Gastroesophageal sphincter (tissue), 4 donors: ENCODE measurements at places on chromosomes 1 and 21. TPM values are rescaled to one million over a fixed set of nuclear protein-coding genes. Genes with fewer than 3 reads are reported as not detected.
A peak's percentile ranks its signal among the peaks of the same experiment; 100 is the strongest.

- no peaks in the 10 kb centered on the region for H3K36me3 ChIP-seq
- ATAC-seq: peak; percentile 72
- H3K27me3 ChIP-seq: no peaks in the 10 kb centered on the region
- H3K4me3 ChIP-seq: no peak overlapping the region
- no peak overlapping the region for H3K27ac ChIP-seq
- H3K4me1 ChIP-seq: peaks cover 15% of the 10 kb centered on the region
Measured at GRCh38 chr1:63892632-63893395, 119.0 kb downstream of the ROR1 start.

GRCh38 chr21:44871576-44872269 is 1.8 kb downstream of the PTTG1IP start:
- peak; percentile 9 for ATAC-seq
- peak overlapping the region; percentile 73 for H3K27ac ChIP-seq
- H3K27me3 ChIP-seq: no peaks in the 10 kb centered on the region
- H3K4me3 ChIP-seq: peak overlapping the region; percentile 100
- H3K36me3 ChIP-seq: no peaks in the 10 kb centered on the region

DNA sequence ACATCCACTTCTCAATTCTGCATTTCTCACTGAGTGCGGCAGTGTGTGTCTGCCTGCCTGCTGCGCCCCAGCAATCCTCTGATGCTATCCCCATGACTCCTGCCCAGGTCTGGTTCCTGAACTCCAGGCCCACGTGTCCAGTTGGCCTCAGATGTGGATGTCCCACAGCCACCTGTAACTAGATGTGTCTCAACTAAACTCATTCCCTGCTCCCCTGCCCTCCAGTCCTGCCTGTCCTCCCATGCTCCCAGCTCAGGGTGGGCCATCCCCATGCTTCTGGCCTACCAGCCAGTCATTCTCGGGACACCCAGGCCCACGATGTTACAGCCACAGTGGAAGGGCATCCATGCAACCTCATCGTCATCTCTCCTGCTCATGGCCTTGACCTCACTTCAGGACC is 76.8 kb downstream of the STUM start:
- no peak overlapping the region for H3K27ac ChIP-seq
- no peaks in the 10 kb centered on the region for H3K4me1 ChIP-seq
- H3K27me3 ChIP-seq: no peaks in the 10 kb centered on the region
- no peak for ATAC-seq
- H3K36me3 ChIP-seq: peaks cover 7% of the 10 kb centered on the region

GRCh38 chr1:92968138-92969032 is 7.1 kb upstream of the DIPK1A start:
- H3K4me1 ChIP-seq: no peaks in the 10 kb centered on the region
- H3K27ac ChIP-seq: no peak overlapping the region
- no peaks in the 10 kb centered on the region for H3K36me3 ChIP-seq
- no peaks in the 10 kb centered on the region for H3K27me3 ChIP-seq
- H3K4me3 ChIP-seq: no peak overlapping the region
- ATAC-seq: no peak

PTGFRN gene
- 64.8 TPM for total RNA-seq

PDC gene
- total RNA-seq: not detected

DNA sequence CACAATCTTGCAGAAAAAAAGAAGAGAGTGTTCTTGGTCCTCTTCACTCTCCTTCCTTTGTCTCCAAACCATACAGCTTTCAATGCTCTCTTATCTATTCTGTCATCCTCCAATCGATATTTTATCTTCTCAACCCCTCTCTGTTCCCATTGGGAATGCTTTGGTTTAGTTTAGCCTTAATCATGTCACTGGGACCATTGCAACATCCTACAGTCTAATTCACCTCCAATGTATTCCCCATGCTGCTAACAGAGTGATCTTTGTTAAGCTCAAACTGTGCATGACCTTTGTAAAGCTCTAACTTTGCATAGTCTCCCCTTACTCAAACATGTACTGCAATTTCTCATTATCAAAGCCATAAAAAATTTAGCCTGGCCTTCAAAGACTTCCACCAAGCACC is 2.9 kb downstream of the MPL start:
- no peak overlapping the region for H3K27ac ChIP-seq
- ATAC-seq: no peak
- no peaks in the 10 kb centered on the region for H3K4me1 ChIP-seq

DNA sequence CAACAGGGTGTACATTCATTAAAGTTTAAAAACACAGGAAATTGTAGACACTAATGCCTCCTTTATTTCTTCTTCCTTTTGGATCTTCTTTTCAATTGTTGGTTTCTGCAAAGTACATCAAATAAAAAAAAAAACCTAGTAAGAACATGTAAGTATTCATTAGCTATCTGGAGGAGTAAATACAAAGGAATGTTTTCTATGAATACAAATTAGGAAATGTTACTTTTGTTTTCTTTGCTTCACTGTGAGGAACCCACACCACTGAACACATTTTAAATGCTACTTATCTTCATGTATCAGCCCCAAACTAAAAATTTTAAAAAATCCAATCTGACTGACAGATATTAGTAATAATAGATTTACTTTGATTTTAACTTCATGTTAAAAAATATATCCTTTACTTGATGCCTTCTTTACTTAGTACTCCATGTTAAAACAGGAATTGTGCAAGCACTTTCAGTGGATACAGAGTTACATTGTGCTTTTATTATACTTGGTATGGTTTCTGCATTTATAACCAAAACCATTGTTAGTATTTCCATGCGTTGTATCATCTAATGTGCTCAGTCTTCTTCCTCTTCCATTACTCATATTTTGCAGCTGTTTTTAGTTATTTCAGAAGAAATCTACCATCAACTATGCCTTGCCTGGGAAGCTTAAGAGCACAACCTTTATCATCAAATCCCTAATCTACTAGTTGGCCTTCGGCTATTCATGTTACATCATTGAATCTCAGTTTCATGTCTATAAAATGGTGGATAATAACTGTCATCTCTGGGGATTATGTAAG is 236.9 kb upstream of the DPYD start:
- no peak overlapping the region for H3K4me3 ChIP-seq
- H3K4me1 ChIP-seq: no peaks in the 10 kb centered on the region
- H3K36me3 ChIP-seq: no peaks in the 10 kb centered on the region
- ATAC-seq: no peak

DNA sequence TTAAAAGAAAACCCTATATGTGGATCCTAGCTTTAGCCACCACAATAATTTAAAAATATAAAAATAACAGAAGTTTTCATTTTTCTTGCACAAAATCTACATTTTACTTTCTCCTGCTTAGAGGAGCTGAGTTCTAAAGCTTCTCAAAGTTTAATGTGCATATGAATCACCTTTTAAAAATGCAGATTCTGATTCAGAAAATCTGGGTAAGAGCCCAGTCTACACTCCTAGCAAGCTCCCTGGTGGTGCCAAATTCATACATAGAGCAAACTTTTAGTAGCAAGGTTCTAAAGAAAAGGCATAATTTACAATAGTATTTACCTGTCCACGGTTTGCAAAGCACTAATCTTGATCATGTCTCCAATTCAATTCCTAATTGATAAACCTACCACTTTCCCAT is 19.3 kb downstream of the RSBN1 start:
- H3K27me3 ChIP-seq: no peaks in the 10 kb centered on the region
- no peak for ATAC-seq
- no peaks in the 10 kb centered on the region for H3K36me3 ChIP-seq
- no peak overlapping the region for H3K4me3 ChIP-seq
- H3K4me1 ChIP-seq: no peaks in the 10 kb centered on the region

OR2T29 gene
- not detected for total RNA-seq
